ENCODE measurements at places on chromosomes 7 and 10. TPM values are rescaled to one million over a fixed set of nuclear protein-coding genes. Genes with fewer than 3 reads are reported as not detected.

DNA sequence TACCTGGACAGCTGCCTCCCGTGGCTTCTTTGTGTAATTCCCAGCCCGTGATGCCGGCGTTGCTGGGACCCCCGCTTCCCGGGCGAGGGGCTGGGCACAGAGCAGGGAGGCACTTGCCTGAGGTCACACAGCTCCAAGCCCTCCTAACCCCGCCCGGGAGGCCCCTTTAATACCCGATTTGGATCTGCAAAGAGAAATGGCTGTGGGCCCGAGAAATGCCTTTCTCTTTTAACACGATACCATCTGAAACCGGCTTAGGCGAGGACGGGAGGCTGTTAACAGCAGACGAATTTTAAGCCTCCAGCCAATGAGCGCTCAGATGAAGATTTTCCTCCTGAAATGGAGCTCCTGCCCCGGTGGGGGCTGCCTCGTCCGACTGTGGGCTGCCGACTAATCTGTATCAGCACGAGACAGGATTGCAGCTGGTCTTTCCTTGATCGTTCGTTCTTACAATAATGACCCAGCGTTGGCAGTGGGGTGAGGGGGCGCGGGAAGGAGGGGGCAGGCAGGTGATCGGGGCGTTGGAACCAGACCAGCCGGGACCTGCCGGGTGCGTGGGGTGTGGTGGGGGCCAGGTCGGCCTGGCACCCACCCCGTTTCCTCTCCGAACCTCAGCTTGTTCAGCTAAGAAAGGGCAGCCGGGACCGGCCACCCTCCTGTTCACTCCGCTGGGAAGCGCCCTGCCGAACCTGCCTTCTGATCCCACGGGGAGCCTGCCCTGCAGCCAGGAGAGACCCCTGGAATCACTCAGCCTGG is 36.2 kb upstream of the FOXL3 start:
- no peak for DNase-seq
- H3K36me3 ChIP-seq = peaks cover 98% of the 10 kb centered on the region
- H3K4me3 ChIP-seq = no peak overlapping the region
- no peak overlapping the region for H3K27ac ChIP-seq

- DNase-seq = no peak
- no peaks in the 10 kb centered on the region for H3K4me1 ChIP-seq
- no peaks in the 10 kb centered on the region for H3K27me3 ChIP-seq
- no peak overlapping the region for H3K4me3 ChIP-seq
- H3K27ac ChIP-seq = no peak overlapping the region
Observed at GRCh38 chr7:38284553-38284952, 11.1 kb upstream of the TARP start.

- H3K27me3 ChIP-seq = no peaks in the 10 kb centered on the region
- DNase-seq = no peak
- no peak overlapping the region for H3K27ac ChIP-seq
- no peaks in the 10 kb centered on the region for H3K4me1 ChIP-seq
- H3K36me3 ChIP-seq = no peaks in the 10 kb centered on the region
Observed at GRCh38 chr10:120770496-120770895, 80.7 kb upstream of the WDR11 start.

GRCh38 chr7:117688126-117688525 is 185.1 kb downstream of the CTTNBP2 start:
- peaks cover under 1% of the 10 kb centered on the region for H3K27me3 ChIP-seq
- no peak overlapping the region for H3K4me3 ChIP-seq
- DNase-seq = no peak
- no peak overlapping the region for H3K27ac ChIP-seq

CLEC5A gene
- 0.17 TPM for total RNA-seq

IGF2BP3 gene
- total RNA-seq = 37.3 TPM

GRCh38 chr7:1979591-1980560 is 252.9 kb downstream of the MAD1L1 start:
- H3K27me3 ChIP-seq = no peaks in the 10 kb centered on the region
- no peak overlapping the region for H3K4me3 ChIP-seq
- no peak for DNase-seq
- peaks cover 53% of the 10 kb centered on the region for H3K36me3 ChIP-seq

RELN gene
- 131 TPM for total RNA-seq

DNA sequence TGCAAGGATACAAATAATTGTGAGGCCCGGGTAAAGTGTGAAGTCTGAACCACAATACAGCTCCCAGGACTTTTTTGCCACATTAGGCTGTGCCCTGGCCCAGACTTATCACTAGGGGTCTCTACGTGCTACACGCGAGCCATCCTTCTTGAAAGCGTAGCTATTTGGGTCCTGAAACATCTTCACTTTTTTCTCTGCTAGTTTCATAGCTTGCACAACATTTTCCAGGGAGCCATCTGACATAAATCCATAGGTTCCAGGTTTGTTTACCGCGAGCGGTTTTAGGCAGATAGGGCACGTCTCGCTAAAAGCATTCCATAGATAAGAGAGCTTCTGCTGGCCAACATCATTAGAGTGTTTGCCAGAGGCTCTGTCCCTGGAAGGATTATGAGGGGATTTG is 226.5 kb downstream of the RPS24 start:
- H3K4me1 ChIP-seq = peaks cover 29% of the 10 kb centered on the region
- no peak for DNase-seq
- H3K27me3 ChIP-seq = no peaks in the 10 kb centered on the region
- H3K27ac ChIP-seq = no peak overlapping the region

DNA sequence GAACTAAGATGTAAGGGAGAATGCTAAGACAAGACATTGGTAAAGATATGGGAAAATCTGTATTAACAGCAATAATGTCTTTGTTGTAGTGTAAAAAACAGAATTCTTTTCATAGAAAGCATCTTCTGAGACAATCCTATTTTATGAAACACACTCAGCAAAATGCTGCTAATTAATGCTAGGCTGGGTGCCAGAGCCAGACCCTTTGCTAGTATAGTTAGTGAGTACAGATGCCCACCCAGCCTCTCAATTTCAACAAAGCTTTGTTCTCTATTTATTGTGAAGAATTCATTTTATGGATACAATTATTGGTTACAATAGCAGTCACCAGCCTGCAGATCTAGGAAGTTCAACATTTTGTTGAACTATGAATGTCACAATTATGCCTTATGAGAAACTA is 131.0 kb downstream of the SEM1 start:
- DNase-seq = no peak
- H3K27ac ChIP-seq = no peak overlapping the region
- H3K4me1 ChIP-seq = no peaks in the 10 kb centered on the region

GRCh38 chr10:1150638-1150955 is 94.4 kb downstream of the WDR37 start:
- no peaks in the 10 kb centered on the region for H3K36me3 ChIP-seq
- H3K27me3 ChIP-seq = no peaks in the 10 kb centered on the region
- H3K4me1 ChIP-seq = peaks cover 3% of the 10 kb centered on the region
- no peak overlapping the region for H3K27ac ChIP-seq
- H3K4me3 ChIP-seq = no peak overlapping the region
- no peak for DNase-seq

GRCh38 chr7:37283716-37284115 is 164.9 kb downstream of the ELMO1 start:
- H3K4me3 ChIP-seq = no peak overlapping the region
- no peak overlapping the region for H3K27ac ChIP-seq
- peaks cover 10% of the 10 kb centered on the region for H3K4me1 ChIP-seq
- DNase-seq = no peak
- no peaks in the 10 kb centered on the region for H3K27me3 ChIP-seq

DNA sequence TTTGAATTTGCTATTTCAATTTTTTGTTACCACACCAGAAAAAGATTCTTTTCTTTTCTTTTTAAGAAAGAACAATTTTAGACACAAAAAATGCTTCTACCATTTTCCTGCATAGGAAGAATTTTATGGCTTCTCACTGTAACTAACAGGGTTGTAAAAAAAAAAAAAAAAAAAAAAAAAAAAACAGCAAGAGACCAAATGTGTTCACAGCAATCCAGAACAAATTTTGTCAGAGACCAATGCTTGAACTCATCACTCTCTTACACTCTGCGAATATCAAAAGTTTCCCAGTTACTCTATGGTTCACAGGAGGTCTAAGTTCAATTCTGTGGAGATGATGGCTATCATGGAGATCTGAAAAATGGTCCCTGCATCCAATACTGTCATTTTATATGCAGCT is 84.4 kb downstream of the CHCHD3 start:
- no peak overlapping the region for H3K4me3 ChIP-seq

GRCh38 chr10:31384589-31384949 is 65.6 kb downstream of the ZEB1 start:
- H3K4me1 ChIP-seq = no peaks in the 10 kb centered on the region
- no peaks in the 10 kb centered on the region for H3K27me3 ChIP-seq
- no peak for DNase-seq

GRCh38 chr10:129486805-129487204 is 19.8 kb downstream of the MGMT start:
- no peak overlapping the region for H3K27ac ChIP-seq
- no peaks in the 10 kb centered on the region for H3K4me1 ChIP-seq
- no peaks in the 10 kb centered on the region for H3K36me3 ChIP-seq
- DNase-seq = no peak

GRCh38 chr10:29078919-29079318 is 210.0 kb upstream of the LYZL1 start:
- H3K27ac ChIP-seq = no peak overlapping the region
- no peak overlapping the region for H3K4me3 ChIP-seq
- H3K4me1 ChIP-seq = peaks cover 25% of the 10 kb centered on the region
- no peaks in the 10 kb centered on the region for H3K27me3 ChIP-seq
- H3K36me3 ChIP-seq = no peaks in the 10 kb centered on the region

DNA sequence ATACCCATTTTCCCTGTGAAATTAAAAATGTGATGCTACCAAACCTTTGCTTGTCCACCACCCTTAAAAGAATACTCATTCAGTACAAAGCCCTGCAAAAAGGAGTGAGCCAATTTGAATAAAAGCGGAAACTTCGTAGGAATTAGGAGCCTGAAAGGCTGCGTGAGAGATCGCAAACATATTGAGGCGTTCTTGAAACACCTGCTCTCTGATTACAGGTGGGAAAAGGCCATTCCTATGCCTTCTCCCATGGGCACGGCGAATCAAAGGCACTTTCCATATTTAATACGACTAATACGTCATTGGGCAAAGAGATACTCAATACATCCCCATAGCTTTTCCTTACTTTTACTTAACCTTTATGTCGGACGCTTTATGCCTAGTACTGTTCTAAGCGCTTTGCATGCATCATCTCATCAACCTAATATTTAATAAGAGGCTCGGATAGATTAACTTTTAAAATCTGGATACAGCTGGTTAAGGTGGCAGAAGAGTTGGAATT is 30.9 kb upstream of the KMT2E start:
- H3K27ac ChIP-seq = peak overlapping the region; percentile 98
- H3K36me3 ChIP-seq = no peaks in the 10 kb centered on the region
- peak overlapping the region; percentile 95 for H3K4me3 ChIP-seq
- H3K4me1 ChIP-seq = peaks cover 19% of the 10 kb centered on the region
- no peaks in the 10 kb centered on the region for H3K27me3 ChIP-seq
- no peak for DNase-seq

SLC26A3 gene
- total RNA-seq = not detected

FAM180A gene
- 0.99 TPM for total RNA-seq

DNA sequence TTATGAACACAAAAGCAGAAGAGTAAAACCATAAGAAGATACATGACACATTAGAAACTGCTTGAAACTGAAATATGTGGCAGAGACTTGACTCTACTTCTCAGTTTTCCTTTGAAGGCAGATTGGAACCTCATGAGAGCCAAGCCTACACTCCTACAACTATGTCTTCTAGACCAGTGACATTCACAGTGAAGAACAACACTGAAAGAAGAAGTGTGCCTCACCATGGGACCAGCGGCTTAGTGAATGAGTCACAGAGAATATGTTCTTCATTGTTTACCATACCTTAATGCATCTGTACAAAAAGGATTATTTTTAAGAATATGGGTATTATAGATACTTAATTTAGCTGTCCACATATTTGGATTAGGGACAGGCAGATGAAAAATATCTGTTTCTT is 248.3 kb downstream of the CDC14C start:
- no peak overlapping the region for H3K27ac ChIP-seq
- H3K27me3 ChIP-seq = no peaks in the 10 kb centered on the region
- H3K36me3 ChIP-seq = no peaks in the 10 kb centered on the region
- H3K4me3 ChIP-seq = no peak overlapping the region
- no peaks in the 10 kb centered on the region for H3K4me1 ChIP-seq

- H3K4me3 ChIP-seq = no peak overlapping the region
- H3K27ac ChIP-seq = no peak overlapping the region
- H3K36me3 ChIP-seq = no peaks in the 10 kb centered on the region
- no peak for DNase-seq
Observed at GRCh38 chr10:129380279-129380678, 86.8 kb upstream of the MGMT start.

DNA sequence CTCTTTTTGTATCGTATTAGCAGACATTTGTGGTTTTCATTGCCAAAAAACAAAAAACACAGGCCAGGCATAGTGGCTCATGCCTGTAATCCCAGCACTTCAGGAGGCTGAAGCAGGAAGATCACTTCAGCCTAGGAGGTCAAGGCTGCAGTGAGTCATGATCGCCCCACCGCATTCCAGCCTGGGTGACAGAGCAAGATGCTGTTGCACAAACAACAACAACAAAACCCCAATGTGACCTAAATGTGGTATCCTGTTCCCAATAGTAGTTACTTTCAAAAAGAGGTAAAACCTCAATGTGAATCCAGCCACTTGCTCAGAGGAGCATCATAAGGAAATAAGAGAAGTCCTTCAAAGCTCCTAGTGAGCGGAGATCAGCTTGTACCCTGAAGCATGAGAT is 45.8 kb upstream of the SKAP2 start:
- no peak overlapping the region for H3K4me3 ChIP-seq
- H3K27me3 ChIP-seq = no peaks in the 10 kb centered on the region
- H3K36me3 ChIP-seq = no peaks in the 10 kb centered on the region
- no peak for DNase-seq

- no peak for DNase-seq
- no peaks in the 10 kb centered on the region for H3K4me1 ChIP-seq
Observed at GRCh38 chr7:136964347-136964746, 95.9 kb downstream of the CHRM2 start.

GIMAP2 gene
- 12.7 TPM for total RNA-seq

DNA sequence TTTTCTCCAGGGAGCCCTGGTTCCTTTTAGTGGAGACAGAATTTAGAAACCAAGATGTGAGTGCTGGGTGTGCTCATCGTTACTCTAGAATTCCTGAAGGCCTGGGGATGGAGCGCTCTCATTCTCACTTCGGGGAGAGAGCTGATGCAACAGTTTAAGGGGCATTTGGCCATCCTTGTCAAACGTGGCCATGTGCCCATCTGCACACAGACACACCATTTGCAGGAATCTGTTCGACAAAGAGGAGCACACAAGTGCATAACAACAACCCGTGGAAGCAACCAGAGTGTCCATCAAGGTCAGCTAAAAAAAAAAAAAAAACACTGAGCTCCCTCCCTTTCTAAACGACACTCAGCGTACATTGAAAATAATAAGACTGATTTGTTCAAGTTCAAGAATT is 23.0 kb upstream of the RET start:
- peaks cover 8% of the 10 kb centered on the region for H3K4me1 ChIP-seq
- no peak for DNase-seq
- no peaks in the 10 kb centered on the region for H3K27me3 ChIP-seq
- no peak overlapping the region for H3K27ac ChIP-seq
- H3K4me3 ChIP-seq = no peak overlapping the region

DNA sequence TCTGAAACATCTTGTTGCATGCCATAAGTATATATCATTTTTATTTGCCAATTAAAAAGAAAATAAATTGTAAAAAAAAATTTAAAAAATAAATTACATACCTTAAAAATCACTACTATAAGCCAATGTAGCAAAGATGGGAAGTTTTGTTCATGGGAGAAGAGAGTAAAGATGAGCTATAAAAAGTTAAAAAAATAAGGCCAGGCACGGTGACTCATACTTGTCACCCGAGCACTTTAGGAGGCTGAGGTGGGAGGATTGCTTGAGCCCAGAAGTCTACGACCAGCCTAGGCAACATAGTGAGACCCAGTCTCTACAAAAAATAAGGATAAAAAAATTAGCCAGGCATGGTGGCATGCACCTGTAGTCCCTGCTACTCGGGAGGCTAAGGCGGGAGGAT is 8.4 kb upstream of the STK32C start:
- H3K27ac ChIP-seq = no peak overlapping the region
- H3K4me3 ChIP-seq = no peak overlapping the region
- H3K27me3 ChIP-seq = no peaks in the 10 kb centered on the region
- no peaks in the 10 kb centered on the region for H3K36me3 ChIP-seq

Measured in spinal cord (tissue), 10 donors.